ENCODE measurements at places on chromosomes 2 and 18. TPM values are rescaled to one million over a fixed set of nuclear protein-coding genes. Genes with fewer than 3 reads are reported as not detected.

The TDRD15 gene
- 0.02 TPM for total RNA-seq

The AKAIN1 gene
- not detected for total RNA-seq

The NOL4 gene
- not detected for total RNA-seq

The MC2R gene
- total RNA-seq, result not detected

The IGFBP5 gene
- total RNA-seq, result not detected

The QPCT gene
- 0.43 TPM for total RNA-seq

DNA sequence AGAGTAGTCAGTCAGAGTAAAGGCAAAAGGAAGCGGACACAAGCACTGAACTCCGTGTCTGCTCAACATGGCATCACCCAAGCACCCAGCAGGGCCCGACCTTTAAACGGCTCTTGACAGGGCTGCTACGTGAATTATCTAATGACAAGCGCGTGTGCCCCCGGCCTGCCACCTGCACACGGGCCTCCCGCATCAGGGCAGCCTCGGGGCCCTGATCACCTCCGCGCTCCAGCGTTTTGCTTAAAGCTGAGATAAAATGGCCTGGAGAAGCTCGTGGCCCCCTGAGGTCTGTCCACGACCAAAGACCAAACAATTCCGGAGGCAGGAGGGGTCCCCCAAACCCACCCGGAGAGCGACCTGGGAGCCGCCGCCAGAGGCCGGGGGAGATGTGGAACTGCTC lies 376 bp downstream of the NDUFA10 start:
- peaks cover 3% of the 10 kb centered on the region for H3K27me3 ChIP-seq
- H3K27ac ChIP-seq, result peak overlapping the region; percentile 87
- DNase-seq, result peak; percentile 37
- peaks cover 19% of the 10 kb centered on the region for H3K4me1 ChIP-seq
- H3K36me3 ChIP-seq, result peaks cover 12% of the 10 kb centered on the region

- H3K27ac ChIP-seq, result no peak overlapping the region
- H3K4me3 ChIP-seq, result no peak overlapping the region
- no peak for DNase-seq
- H3K36me3 ChIP-seq, result no peaks in the 10 kb centered on the region
- H3K27me3 ChIP-seq, result no peaks in the 10 kb centered on the region
These were observed 895.4 kb downstream of the CNTNAP5 start for GRCh38 chr2:124920448-124920847.

- H3K36me3 ChIP-seq, result no peaks in the 10 kb centered on the region
- peaks cover 16% of the 10 kb centered on the region for H3K27me3 ChIP-seq
These were observed 43.6 kb downstream of the KIAA2012 start for GRCh38 chr2:202116691-202117090.

DNA sequence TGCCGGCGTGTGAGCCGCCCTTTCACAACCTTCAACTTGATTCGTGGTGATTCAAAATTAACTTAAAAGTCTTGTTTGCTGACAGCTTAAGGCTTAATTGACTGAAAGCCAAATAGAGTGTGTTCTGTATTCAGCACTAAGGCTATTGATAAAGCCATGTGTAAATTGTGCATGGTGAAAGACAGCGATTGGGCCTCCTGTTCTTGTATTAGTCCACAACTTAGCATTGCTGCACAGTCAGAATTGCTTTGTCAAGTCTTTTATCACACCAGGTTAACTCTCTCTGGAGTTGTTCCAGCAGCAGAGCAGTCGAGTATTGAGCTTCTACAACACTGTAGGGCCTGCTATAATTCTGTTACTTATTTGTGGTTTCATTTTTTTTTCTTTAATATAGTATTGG lies 210.1 kb downstream of the WDR7 start:
- no peaks in the 10 kb centered on the region for H3K27me3 ChIP-seq
- DNase-seq, result no peak
- no peaks in the 10 kb centered on the region for H3K4me1 ChIP-seq

- peaks cover 4% of the 10 kb centered on the region for H3K27me3 ChIP-seq
- DNase-seq, result peak; percentile 20
- H3K27ac ChIP-seq, result no peak overlapping the region
- no peaks in the 10 kb centered on the region for H3K36me3 ChIP-seq
- no peak overlapping the region for H3K4me3 ChIP-seq
These were observed 29.2 kb upstream of the ALLC start for GRCh38 chr2:3628800-3629199.

- DNase-seq, result no peak
- no peaks in the 10 kb centered on the region for H3K27me3 ChIP-seq
- H3K4me3 ChIP-seq, result no peak overlapping the region
- H3K4me1 ChIP-seq, result no peaks in the 10 kb centered on the region
- H3K27ac ChIP-seq, result no peak overlapping the region
These were observed 970.3 kb downstream of the CNTNAP5 start for GRCh38 chr2:124995185-124995912.

GRCh38 chr2:239570971-239571520 lies 170.2 kb upstream of the HDAC4 start:
- H3K36me3 ChIP-seq, result no peaks in the 10 kb centered on the region
- H3K27me3 ChIP-seq, result peaks cover 3% of the 10 kb centered on the region
- H3K4me3 ChIP-seq, result no peak overlapping the region
- DNase-seq, result no peak
- no peak overlapping the region for H3K27ac ChIP-seq

DNA sequence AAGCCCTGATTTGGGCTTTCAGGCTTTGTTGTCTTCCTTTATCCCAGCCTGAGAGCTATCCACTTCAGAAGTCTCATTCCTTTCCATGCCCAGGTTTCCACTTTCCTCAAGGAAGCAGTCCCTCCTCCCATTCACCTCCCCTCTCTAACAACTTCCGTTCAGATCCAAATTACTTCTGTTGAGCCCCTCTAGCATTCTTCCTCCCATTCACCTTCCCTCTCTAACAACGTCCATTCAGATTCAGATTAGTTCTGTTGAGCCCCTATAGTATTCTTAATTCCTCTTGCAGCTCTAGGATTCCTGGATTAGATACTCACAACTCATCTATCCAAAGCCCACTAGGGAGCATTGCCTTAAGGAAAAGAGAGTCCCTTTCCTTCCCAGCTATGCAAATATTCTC lies 216.8 kb downstream of the RAD51AP2 start:
- H3K36me3 ChIP-seq, result no peaks in the 10 kb centered on the region
- H3K4me3 ChIP-seq, result no peak overlapping the region
- H3K27me3 ChIP-seq, result no peaks in the 10 kb centered on the region

DNA sequence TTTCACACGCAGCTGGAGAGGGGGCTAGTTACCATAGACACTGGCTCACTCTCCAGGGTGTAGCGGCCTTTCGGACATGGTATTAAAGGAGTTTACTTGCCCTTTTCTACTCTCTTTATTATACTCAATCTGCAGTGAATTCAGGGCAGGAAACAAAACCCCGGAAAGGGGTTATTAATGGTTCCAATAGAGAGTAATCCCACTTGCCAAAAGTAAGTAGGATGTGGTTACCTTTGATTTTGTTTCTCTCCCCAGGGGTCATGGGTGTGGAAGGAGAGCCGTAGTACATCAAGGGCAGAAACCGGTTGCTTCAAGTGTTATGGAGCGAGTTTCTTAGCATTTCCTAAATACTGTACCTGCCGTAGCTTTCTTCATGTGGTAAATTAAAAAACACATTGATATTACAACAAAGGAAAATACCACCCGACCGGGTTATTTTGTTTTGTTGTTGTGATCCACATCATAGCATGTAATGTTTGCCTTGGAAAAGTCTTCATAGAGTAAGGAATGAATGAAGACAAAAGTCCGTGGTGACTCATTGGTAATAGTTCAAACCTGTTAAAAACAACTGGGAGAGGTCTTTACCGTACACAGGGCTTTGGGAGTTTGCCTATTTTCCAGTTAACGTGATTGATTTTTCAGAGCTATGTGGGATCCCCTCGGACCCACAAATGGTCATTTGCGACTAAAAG lies 71.5 kb downstream of the SLC4A3 start:
- no peak overlapping the region for H3K27ac ChIP-seq
- H3K36me3 ChIP-seq, result no peaks in the 10 kb centered on the region
- H3K4me3 ChIP-seq, result no peak overlapping the region
- H3K4me1 ChIP-seq, result no peaks in the 10 kb centered on the region
- DNase-seq, result no peak

- H3K27me3 ChIP-seq, result no peaks in the 10 kb centered on the region
- peaks cover 8% of the 10 kb centered on the region for H3K4me1 ChIP-seq
- H3K36me3 ChIP-seq, result no peaks in the 10 kb centered on the region
- no peak overlapping the region for H3K4me3 ChIP-seq
These were observed 37.5 kb upstream of the ACSL3 start for GRCh38 chr2:222823183-222823930.
